Hair follicular keratinocyte (primary cell): ENCODE measurements at places on chromosomes 2 and 18. TPM values are rescaled to one million over a fixed set of nuclear protein-coding genes. Genes with fewer than 3 reads are reported as not detected.

The SP140 gene
- total RNA-seq, result not detected in 2 replicates

The GPR35 gene
- total RNA-seq, result not detected in 2 replicates

The RIT2 gene
- total RNA-seq, result not detected in 2 replicates

The TMEM169 gene
- total RNA-seq, result under 0.01 and 0.08 TPM in 2 replicates

The GNAL gene
- 17.5 and 17.6 TPM in 2 replicates for total RNA-seq

The PLCL1 gene
- not detected in 2 replicates for total RNA-seq

The DRC1 gene
- not detected in 2 replicates for total RNA-seq

The RHBDD1 gene
- 12.1 and 21.9 TPM in 2 replicates for total RNA-seq

The ALPI gene
- total RNA-seq, result not detected in 2 replicates

The UGT1A8 gene
- total RNA-seq, result not detected in 2 replicates

The CPSF3 gene
- total RNA-seq, result 30.9 and 54.7 TPM in 2 replicates

The PTPRN gene
- 0.08 TPM in 1 of 2 replicates, not detected in the other for total RNA-seq

The LGALSL gene
- 6.2 and 10.6 TPM in 2 replicates for total RNA-seq

The COL4A3 gene
- total RNA-seq, result 0.04 TPM in 1 of 2 replicates, not detected in the other

The ERBB4 gene
- total RNA-seq, result not detected in 2 replicates

The ALLC gene
- total RNA-seq, result not detected in 2 replicates
